ENCODE measurements at places on chromosomes 7 and 10.
A peak's percentile ranks its signal among the peaks of the same experiment; 100 is the strongest.

- no peak for DNase-seq
Measured at GRCh38 chr10:30811276-30812017, 181.9 kb upstream of the LYZL2 start.

DNA sequence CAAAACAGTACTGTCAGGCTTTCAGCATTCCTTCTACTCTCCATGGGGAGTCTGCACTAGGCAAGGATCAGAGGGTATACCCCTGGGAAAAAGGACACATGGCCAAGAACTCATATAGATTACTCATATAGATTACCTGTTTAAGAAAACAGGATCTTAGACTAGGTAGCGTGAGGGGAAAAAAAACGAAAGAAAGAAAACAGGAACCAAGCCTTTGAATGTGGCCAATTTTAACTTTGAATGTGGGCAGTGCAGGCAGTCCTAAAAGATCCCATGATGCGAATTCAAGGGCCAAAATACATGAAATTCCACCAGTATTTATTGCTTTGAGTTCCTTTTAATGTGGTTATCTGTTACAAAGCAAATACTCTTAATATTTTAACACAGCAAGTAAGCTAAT lies 108.6 kb upstream of the TAC1 start:
- DNase-seq = no peak

DNA sequence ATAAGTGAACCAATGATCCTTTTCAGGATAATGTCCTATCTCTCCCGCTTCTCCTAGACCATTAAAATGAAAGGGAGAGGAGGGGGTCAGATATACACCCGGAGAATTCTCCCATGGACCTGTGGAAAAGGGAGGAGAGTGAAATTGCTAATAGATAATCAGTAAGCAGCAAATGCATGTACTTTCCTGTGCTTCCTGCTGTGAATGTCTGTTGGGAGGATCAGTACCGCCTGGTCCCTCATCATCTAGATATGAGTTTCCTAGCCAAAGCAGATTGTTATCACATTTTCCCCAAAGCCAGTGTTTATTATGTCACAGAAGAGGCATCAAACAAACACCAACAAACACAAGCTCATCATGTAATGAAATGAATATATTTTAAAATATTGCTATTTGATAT lies 96.8 kb downstream of the GNAT3 start:
- DNase-seq = no peak

DNA sequence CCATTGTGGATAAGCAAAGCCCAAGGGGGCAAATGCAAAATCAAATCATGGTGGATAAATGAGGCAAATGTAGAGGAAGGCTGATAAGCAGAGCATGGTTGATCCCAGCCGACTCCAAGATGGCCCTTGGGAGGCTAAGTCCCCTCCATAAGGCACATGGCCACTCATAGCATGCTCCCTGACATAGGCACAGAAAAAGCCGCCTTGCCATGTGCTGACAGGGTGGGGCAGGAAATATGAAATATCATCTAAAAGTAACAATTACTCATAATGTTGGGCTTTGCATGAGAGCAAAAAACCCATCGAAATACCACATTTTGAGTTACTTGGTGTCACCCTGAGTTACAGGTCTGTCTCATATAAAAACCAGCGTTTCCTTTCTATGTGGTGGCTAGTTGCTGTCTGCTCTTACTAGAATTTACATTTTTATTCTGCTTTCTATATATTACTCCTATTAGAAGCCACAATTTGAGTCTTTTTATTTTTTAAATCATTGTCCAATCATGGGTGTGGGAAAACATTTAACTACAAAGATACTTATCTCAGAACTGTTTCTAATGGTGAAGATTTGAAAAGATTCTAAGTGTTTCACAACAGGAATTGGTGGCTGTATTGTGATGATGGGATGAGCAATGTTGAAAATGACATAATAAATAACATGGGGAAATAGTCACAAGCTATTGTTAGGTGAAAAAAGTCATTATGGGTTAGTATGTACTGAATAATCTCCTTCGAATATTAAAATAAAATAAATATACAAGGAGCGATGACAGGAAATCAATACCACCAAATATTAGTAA lies 102.7 kb downstream of the CUBN start:
- no peak for DNase-seq

DNA sequence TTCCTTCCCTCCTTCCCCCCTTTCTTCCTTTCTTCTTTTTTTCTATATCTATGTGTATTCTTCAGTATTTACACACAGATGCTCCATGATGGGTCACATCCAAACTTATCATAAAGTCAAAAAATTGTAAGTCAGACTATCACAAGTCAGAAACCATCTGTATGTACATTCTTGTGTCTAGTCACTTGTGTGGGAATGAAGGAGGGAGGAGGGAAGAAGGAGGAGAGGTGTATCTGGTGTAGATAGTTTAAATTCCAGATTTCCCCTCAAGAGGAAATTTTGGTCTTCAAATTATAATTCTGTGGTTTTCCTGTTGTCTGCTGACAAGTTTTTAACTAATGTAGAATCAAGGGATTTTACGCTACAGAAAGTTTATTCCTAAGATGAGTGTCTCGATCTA lies 287.2 kb downstream of the ETV1 start:
- no peak for DNase-seq

DNA sequence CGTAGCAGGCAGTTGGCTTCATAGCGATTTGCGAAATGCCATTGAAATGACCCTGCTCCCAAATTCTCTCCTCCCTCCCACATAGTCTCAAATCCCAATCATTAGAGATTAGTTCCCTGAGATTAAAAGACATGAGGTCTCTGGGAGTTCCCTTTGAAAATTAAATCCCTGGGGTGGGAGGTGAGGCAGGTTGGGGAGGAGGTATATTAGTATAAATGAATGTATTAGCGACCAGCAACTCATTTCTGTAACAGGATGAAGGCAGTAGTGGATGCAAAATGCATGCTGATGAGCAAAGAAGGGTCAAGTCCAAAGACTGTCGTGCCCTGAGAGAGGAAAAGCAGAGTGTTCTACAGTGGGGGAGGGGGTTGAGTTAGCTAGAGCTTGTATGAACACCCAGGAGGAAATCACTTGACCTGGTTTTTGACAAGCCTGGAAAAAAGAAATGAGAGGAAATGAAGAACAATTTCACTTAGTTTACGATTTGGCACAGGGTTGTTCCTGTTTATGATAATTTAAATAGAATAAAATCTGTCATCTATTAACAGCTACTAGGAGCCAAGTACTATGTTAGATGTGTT lies 79.6 kb upstream of the MTPN start:
- DNase-seq = no peak

GRCh38 chr10:50857579-50857978 lies 27.8 kb downstream of the A1CF start:
- no peak for DNase-seq

DNA sequence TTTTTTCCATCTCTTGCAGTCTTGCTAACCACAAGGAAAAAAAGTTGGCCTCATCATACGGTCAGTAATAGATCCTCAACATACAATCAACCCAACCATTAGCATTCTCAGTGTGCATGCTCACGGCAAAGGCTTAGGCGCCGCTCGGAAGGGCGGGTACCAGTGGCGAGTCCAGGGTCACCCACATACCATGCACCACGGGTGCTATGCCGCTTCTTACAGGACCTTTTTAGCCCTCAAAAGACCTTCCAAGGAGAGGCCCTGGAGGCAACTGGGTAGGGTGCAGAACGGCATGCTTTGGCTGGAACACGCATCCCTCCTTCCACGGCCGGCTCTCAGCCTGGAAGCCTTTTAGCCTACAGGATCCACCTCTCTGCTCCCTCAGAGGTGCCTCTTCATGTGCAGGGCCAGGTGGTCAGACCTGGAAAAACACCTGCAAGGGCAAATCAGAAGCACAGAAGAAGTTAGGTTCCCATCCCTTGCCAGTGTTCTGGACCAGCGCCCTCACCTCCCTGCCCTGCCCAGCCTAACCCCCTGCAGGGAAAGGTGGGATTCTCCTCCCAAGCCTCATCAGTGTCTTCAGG lies 5.8 kb downstream of the KLF6 start:
- peak; percentile 61 for DNase-seq

DNA sequence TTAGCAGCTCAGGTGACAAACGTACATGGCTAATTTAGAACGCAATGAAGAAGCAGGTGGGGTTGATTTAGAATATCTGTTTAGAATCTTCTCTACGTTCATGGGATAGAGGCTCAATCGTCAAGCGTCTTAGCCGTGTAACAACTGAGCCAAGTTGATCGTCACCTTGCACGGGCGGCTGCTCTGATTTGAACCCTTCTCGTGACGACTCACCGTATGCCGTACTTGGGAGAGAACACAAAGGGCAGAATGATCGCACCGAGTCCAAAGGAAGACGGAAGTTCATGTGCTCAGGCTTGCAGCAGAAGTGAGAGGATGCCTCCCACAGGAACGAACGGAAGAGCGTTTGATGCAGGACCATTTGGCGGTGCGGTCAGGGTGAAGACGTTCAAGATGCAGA lies 108.3 kb upstream of the TCERG1L start:
- no peak for DNase-seq

DNA sequence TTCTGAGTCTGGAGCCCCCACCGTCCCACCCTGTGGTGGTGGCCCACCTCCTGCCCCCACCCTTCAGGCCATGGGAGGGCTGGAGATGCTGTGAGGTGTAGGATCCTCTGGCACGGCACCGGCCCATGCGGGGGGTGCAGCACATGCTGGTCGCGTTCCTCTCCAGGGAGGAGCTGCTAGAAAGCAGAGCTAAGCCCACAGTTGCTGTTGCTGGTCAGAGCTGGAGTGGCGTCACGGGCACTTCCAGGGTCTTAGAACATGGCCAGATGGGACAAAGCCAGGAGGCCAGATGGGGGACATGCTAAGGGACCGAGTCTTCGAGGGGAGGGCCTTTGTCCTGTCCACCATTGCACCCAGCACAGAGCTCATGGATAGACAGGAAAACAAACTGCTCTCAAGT lies 21.6 kb downstream of the AGAP3 start:
- no peak for DNase-seq

DNA sequence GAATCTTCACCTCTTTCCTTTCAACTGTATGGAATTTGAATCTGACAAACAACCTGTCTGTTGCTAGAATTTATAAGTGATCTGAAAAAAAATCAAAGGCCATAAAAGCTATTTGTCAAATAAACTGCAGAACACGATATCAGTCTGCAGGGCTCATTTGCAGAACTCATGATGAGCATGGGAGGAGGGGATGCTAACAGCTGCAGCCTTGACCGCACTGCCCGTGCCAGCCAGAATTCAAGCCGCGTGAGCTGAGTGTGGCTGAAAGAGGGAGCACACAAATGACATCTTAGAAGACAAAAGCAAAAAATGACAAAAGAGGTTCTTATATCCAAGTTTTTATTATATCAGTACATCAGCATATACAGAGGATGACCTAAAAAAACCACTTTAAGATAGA lies 15.7 kb downstream of the LRRTM3 start:
- DNase-seq = peak; percentile 48

DNA sequence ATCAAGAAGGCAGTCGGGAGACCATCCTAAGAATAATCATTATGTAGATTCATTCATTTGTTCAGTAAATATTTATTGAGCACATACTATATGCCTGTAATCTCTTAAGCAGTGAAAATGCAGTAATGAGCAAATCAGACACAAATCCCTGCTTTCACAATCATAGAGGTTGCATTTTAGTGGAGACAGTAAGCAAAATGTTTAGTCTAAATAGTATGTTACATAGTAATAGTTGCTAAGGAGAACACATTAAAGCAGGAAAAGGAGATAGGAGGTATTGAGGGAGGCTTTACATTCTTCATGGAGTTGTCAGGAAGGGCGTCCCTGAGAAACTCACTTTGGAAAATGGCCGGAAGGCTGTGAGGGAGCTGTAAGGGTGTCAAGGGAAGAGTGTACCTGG lies 79.9 kb downstream of the CDK14 start:
- DNase-seq = no peak

GRCh38 chr10:129637846-129638245 lies 170.8 kb downstream of the MGMT start:
- no peak for DNase-seq

DNA sequence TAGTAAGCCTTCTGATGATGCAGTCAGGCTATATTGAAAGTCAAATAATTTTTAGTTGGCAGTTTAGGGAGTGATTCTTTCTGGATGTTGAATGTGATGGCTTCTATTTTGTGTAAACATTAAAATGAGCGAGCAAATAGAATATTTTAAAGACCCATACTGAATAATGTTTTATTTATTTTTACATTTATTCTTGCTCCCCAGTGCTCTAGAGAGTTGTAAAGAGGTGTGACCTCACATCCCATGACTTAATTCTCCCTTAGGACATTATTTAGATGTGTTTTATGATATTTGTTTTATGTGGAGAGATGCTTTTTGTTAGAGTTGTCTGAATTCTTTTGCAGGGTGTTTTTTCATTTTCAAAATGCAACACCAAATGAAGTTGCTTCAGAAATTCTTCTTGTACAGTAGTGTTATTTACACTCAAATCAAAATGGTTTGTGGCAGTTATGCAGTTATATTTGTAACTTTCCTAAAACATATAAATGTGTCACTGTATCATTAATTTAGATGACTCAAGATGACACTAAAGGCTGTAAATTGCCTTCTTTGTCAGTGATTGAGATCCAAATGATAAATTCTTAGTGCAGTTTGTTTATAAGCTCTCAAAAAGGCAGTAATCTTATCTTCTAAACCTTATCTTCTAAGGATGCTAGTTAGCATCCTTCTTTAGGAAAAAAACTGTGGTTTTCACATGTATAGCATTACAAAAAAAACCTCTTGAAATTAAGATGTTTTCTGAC lies 12.4 kb downstream of the UMAD1 start:
- no peak for DNase-seq

DNA sequence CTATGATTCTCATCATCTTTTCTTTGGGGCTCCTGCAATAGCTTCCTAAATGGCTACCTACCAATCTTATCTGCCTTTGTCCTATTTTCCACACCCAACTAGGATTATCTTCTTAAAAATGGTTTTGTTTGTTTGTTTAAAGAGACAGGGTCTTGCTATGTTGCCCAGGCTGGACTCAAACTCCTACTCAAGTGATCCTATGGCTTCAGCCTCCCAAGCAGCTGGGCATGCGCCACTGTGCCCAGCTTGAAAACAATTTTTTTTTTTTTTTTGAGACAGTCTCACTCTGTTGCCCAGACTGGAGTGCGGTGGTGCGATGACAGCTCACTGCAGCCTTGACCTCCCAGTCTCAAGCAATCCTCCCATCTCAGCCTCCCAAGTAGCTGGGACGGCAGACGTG lies 14.9 kb downstream of the DNMBP start:
- DNase-seq = no peak

GRCh38 chr7:20447021-20447650 lies 116.4 kb downstream of the ITGB8 start:
- no peak for DNase-seq

DNA sequence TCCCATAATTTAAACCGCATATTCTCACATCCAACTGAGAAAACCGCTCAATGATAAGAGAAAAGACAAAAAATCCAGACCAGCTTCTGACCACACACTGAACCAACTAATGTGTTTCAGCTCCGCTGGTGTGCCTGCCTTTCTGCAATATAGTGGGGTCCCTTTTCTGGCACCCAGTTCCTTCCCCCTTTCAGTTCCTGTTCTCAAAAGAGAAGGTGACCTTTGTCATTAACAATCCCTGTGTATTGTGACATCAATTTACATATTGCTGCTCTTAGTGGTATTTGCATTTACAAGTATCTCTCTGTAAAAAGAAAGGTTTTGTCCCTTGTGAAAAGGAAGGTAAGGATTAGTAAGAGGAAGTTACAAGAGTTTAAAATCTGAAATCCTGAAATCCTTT lies 1.4 kb downstream of the PPP1R17 start:
- no peak for DNase-seq
